ENCODE measurements at places on chromosomes 6 and 20. TPM values are rescaled to one million over a fixed set of nuclear protein-coding genes. Genes with fewer than 3 reads are reported as not detected.

DNA sequence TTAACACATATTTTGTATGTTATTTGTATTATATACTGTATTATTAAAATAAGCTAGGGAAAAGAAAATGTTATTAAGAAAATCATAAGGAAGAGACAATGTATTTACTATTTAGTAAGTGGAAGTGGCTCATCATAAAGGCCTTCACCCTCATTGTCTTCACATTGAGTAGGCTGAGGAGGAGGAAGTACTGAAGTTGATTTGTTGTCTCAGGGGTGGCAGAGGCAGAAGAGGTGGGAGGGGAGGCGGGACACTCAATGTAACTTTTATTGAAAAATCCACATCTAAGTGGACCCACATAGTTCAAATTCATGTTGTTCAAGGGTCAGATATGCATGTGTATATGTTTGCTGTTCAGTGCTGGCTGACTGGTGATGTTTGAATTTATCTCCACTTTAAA is 210.2 kb upstream of the CITED2 start:
- no peak for DNase-seq

GPSM3 gene
- total RNA-seq, result 82.5 TPM

DNA sequence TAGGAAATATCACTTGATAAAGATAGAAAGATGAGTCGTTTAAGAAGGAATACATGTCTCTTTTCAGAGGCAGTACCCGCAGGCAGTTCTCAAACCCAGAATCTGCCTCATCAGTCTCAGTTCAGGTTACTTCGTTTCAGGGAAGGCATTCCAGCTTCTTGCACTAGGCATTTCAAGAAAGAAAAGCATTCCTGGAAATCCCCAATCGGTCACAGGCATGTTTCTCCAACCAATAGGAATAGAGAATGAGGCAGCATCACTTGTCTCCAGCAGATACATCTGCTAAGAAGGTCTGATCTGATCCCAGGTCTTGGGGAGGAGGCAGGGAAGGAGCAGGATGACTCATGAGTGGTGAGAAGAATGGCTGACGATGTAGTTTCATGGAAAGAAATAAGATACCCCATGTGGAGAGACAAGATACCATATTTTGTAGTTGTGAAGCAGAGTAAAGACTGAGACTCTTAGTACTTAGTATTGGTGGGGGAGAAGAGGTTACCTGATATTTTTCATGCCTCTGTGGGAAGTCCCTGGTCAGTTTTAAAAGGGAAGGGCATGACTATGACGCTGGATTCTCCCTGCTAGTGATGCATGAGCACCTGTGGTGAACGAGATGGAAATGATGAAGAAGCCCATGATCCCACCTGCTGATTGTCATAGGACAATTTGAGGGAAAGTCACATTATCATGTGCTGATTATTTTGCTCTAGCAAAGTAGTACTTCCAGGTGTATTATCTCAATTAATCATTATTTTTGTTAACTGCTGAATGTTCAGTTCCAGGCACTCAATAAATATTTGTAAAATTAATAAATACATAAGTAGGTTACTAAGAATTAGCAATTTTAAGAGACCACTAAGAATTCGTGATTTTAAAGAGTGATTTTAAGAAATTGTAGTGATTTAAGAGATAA is 20.3 kb upstream of the HLA-DRB1 start:
- peak; percentile 62 for DNase-seq

- peak; percentile 6 for DNase-seq
Observed at GRCh38 chr6:142551274-142551811, 249.5 kb downstream of the ADGRG6 start.

GRCh38 chr6:112690497-112691202 is 343.5 kb downstream of the RFPL4B start:
- DNase-seq, result no peak

DNA sequence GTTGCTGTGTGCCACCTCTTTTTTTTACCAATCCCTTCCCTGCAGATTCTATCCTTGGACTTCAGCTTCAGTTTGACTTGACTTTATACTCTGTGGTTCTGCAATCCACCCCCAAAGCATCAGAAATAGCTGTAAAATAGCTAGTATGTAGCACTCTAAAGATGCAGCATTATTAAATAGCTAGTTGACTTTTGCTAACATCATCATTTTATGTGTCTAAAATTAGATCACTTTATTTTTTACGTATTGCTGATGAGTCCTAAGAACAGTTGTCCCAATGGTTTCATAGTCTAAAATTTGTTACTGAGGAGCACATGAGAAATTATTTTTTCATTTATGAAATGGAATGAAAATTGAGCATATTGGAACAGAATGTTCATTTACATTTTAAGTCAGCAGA is 138.2 kb downstream of the NKAIN2 start:
- no peak for DNase-seq

MUCL3 gene
- total RNA-seq, result not detected

DDX43 gene
- 0.66 TPM for total RNA-seq

DNA sequence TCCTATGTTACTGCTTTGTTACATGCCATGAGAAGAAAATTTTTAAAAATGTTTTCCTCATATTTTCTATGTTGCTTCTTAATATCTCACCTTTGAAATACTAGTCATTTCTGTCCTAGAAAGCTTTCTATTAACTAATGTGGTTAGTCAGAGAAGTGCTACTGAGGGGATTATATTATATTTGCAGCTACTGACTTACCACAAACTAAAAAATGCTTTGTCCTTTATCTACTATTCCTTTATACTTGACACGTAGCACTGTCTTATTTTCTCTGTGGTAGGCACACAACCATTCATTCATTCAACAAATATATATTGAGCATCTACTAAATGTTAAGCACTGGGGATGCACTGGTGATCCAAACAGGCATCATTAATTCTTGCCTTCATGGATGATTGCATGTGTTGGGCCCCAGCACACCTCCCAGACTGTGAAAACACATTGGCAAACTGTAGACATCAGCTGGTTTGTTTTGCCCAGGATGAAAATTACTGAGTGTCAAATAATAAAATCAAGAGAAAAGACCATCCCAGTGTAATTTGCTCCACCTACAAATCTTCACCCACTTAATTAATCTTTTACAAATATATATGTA is 10.7 kb upstream of the MLIP start:
- no peak for DNase-seq

DNA sequence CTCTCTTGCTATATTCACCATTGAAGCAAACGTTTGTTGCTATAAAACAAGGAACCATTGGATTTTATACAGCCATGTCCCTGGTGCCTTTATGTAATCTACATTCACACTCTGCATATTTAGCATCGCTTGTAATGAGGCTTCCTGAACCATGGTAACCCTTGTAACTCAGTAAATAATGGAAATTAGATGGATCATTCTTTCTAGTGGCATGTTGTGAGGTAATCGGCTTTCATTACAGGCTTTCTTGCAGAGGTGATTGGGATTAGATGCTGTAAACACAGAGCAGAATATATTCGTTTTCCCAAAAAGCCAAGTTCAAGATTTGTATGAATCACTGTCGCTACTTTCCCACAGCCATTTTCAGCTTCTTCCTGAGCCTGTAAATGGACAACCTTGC is 36.1 kb downstream of the SMPDL3A start:
- DNase-seq, result no peak

- no peak for DNase-seq
Observed at GRCh38 chr6:16582446-16583143, 178.7 kb downstream of the ATXN1 start.

DNA sequence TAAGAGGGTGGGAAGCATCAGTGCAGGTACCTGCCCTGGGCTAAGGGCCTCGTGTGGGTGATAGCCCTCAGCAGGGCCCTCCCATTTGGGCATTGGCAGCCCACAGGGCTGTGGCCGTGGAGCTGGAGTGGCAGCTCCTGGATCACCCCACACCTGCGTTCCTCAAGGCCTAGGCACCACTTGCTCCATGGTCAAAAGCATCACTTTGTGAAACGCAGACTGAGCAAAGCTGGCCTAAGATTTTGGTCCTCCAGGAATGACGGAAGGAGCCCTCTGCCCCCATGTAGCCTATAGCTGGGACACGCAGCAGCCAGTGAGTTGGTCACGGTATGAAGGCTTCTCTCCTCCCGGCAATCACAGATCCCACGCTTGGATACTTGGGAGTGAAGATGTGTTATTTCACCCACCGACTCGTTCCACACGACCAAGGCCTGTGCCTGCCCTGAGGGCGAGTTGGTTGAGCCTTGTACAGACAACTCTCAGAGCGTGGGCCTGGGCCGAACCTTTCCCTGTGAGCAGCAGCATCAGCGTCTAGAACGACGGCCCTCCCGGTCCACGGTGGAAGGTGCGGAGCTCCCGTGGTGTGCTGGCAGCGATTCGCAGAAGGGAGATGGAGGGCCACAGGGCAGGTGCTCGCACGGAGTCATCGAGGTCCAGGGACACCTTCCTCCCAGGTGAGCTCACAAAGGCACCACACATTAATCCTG is 39.7 kb downstream of the THBS2 start:
- no peak for DNase-seq

- DNase-seq, result no peak
Observed at GRCh38 chr6:129419324-129419723, 290.7 kb downstream of the ARHGAP18 start.

DNA sequence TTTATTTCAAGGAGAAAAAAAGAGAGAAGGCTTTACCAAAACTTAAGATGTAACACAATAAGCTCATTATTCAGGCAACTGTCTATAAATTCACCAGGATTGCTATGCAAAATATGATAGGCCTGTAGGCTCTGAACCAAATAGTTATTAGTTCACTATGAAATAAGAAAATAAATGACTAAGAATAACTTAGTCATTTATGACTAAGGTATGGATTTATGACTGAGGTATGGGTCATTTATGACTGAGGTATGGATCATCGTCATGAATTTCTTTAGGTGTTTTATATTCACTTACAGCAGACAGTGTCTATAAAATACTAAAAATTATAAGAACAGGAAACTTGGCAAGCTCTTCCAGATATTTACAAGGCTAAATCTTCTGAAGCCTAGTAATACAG is 52.1 kb upstream of the SNX9 start:
- DNase-seq, result no peak

- no peak for DNase-seq
Observed at GRCh38 chr6:133595111-133595761, 293.7 kb upstream of the TCF21 start.

DNA sequence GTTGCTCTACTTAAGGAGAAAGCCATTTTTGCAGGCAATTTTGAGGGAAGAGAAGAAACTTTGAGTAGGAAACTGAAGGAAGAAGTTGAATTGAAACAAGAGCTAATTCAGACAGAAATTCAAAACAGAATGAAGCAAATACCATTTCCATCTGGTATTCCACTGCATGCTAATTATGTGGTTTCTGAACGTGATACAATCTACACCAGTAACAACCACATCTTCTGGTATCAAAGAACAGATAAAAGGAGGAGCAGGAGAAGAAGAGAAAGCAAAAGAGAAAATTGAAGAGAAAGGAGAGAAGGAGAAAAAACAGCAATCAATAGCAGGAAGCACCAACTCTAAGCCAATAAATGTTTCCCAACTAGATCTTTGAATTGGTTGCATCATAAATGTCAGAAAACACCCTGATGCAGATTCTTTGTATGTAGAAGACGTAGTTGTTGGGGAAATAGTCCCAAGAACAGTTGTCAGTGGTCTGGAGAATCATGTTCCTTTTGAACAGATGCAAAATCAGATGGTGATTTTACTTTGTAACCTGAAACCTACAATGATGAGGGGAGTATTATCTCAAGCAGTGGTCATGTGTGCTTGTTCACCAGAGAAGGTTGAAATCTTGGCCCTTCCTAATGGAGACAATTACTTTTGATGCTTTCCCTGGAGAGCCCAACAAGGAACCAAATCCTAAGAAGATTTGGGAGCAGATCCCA is 132.4 kb downstream of the MACROD2 start:
- no peak for DNase-seq

DNA sequence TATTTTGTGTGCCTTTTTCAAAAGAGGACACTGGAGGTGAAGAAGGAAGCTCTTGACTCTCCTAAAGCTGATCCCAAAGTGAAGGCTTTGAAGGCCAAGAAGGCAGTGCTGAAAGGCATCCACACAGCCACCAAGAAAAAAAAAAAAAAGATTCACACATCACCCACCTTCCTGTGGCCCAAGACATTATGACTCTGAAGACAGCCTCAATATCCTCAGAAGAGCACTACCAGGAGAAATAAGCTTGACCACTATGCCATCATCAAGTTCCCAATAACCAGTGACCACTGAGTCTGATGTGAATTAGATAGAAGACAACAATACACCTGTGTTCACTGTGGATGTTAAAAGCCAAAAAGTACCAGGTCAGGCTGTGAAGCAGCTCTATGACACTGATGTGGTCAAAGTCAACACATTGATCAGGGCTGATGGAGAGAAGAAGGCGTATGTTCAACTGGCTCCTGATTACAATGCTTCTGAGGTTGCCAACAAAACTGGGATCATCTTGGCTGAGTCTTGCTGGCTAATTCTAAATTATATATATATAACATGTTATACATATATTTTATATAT is 59.4 kb downstream of the PLCG1 start:
- no peak for DNase-seq

DNA sequence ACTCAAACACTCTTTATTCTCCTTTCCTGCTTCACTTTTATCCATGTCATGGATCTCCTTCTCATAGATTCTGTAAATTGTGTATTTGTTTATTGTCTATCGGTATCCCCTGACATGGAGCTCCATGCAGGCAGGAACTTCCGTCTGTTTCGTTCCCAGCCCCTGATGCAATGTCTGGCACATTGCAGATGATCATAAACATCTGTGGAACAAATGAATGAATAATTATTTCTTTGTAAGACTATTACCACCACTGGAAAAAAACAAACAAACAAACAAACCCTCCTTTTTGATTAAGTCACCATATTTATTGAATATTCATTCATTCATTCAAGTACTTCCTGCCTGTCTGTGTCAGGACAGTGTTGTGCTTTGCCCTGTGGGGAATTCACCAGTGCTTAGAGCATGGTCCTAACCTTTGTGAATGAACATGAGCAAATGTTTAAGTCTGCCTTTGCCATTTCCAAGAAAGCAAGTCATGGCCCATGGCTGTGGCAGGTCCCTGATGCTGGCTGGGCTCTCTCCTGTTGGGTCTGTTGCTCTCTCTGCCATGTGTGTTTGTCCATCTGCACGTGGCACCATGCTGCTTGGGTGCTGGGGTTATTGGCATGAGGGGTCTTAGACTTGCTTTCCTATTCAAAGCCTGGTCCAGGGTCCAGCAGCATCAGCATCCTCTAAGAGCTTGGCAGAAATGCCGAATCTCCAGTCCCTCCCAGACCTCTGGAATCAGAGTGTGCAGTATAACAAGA is 47.5 kb upstream of the NAA20 start:
- DNase-seq, result no peak

GRCh38 chr6:124069230-124069950 is 265.7 kb downstream of the NKAIN2 start:
- no peak for DNase-seq

DNA sequence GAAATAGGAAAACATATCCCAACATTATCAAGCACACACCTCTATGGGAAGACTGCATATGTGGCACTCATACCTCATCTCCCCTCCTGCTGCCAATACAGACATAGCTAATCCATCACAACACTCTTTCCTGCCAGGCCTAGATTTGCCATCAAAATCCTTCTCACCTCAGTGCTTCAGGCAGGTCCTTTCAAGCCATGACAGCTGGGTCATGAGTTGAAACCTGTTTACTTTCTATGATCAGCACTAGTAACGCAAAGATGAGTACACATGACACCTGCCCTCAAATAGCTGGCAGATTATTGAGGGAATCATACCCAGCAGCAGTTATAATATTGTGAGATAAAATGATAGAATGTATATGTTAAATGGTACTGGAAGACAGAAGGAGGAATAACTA is 183.1 kb downstream of the AIG1 start:
- DNase-seq, result no peak

GRCh38 chr6:77502981-77503380 is 39.7 kb upstream of the HTR1B start:
- DNase-seq, result no peak

All from activated T-helper 1 cell treated with anti-CD3 and anti-CD28 coated beads, Interleukin-12 subunit alpha, Interleukin-12 subunit beta, Interleukin-2, Interleukin-4 antibody, amounts not matched to agents 30 ng/mL and 10 ng/mL and 1 ng/mL, durations not matched to agents 14 hours and 24 hours and 36 hours (primary cell).